NCI-H510A (cell line): ENCODE measurements at places on chromosomes 2 and 18.

DNA sequence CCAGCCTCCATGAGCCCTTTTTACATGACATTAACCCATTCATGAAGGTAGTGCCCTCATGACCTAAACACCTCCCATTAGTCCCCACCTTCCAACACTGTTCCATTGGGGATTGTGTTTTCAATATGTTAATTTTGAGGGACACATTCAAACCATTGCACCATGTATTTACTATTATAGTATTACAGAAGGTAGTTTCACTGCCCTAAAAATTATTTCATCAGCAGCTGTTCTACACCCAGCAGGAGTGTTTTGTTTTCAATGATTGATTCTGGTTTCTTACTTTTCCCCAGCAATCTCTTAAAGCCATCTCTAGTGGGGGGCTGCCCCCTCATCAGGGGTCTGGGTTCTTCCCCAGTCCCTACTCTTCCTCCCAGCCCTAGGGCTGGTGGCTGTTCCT lies 71.9 kb downstream of the CERS6 start:
- DNase-seq, result no peak

- peak; percentile 62 for DNase-seq
These were observed 265.9 kb downstream of the SETBP1 start for GRCh38 chr18:44946529-44947113.

DNA sequence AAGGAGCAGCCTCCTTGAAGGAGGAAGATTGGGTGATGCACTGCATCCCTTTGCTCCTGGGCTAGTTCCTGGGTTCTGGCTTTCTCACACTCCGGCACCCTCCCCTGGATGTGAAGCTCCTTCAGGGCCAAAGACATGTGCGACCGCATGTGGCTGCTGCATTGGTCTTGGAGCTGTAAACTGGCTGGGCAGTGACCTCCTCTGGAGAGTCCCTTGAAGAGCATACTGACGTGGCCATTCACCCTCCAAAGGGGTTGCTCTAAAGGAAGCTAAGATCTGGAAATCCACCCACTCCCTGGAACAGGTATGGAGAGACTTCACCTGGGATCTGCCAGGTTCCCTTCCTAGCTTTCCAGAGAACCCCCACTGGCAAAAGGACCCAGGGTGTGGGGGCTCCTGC lies 62.1 kb downstream of the TMEM17 start:
- DNase-seq, result no peak

- DNase-seq, result no peak
These were observed 83.6 kb downstream of the FHOD3 start for GRCh38 chr18:36381075-36381474.

DNA sequence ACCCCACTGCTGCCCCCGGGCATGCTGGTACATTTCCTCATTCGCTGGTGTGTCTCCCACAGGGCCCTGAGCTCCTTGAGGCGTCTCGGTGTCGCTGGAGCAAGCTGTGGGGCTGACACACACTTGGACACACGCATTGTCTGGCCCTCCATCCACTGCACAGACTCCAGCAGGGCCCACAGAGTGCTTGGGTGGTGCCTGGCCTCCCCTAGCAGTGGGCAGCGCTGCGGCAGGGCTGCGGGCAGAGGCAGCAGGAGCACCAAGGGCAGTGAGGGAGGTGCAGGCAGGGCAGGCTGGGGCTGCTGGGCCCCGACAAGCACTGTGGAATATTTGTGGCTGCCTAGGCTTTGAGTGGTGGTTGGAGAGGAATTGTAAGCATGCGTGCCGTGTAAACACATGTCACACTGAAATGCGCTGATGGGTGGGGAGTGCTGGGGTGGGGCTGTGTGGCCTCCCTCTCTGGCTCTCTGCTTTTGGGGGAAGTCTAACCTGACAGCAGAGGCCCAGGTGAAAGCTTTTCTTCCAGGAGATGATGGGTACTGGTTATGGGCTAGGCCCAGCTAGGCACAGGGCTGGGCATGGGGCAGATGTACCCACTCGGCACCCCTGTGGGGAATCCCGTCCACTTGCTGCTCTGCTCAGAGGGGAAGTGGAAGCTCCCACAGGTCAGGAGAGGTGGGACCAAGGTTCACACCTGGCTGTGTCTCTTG lies 55.5 kb upstream of the HS6ST1 start:
- no peak for DNase-seq

- peak; percentile 68 for DNase-seq
These were observed 62.3 kb downstream of the TNS1 start for GRCh38 chr2:217940261-217941220.

DNA sequence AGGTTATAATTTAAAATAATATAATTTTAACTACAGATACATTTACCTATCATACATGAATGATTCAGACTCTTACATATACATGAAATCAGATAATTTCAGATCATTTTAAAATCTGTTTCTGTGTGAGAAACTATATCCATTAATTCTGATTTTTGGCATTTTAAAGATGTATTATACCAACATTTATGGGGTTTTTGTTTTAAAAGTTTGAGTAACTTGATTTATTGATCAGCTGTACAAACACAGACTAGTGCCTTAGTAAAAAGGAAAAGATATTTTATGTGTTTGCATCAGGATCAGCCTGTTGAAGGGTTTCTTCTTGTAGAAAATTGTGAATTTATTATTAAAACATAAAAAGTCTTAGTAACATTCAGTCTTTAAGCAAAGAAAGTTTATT lies 59.9 kb downstream of the KIAA1328 start:
- no peak for DNase-seq

GRCh38 chr2:61015976-61016375 lies 1.5 kb upstream of the PEX13 start:
- DNase-seq, result no peak

- no peak for DNase-seq
These were observed 202.0 kb downstream of the GLI2 start for GRCh38 chr2:120937686-120938044.

DNA sequence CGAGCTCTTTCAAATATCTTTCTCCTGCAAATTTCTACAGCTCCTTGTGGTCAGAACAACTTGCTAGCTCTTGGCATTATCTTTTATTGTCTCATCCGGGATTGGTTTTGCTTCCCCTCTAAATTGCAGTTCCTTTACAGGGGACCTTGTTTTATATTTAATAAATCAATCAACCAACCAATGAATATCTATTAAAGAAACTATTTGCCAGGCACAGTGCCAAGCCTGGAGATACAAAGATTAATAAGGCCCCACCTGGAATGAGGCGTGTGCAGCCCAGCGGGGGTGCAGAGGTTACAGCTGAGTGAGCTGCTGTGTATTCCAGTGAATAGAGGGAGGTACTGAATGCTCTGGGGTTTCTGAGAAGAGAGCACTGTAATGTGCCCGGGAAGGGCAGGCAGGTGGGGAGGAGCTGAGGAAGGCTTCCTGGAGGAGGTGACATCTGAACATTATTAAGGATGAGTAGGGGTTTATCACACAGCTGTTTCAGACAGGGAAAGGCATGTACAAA lies 51.8 kb downstream of the LIPG start:
- no peak for DNase-seq

DNA sequence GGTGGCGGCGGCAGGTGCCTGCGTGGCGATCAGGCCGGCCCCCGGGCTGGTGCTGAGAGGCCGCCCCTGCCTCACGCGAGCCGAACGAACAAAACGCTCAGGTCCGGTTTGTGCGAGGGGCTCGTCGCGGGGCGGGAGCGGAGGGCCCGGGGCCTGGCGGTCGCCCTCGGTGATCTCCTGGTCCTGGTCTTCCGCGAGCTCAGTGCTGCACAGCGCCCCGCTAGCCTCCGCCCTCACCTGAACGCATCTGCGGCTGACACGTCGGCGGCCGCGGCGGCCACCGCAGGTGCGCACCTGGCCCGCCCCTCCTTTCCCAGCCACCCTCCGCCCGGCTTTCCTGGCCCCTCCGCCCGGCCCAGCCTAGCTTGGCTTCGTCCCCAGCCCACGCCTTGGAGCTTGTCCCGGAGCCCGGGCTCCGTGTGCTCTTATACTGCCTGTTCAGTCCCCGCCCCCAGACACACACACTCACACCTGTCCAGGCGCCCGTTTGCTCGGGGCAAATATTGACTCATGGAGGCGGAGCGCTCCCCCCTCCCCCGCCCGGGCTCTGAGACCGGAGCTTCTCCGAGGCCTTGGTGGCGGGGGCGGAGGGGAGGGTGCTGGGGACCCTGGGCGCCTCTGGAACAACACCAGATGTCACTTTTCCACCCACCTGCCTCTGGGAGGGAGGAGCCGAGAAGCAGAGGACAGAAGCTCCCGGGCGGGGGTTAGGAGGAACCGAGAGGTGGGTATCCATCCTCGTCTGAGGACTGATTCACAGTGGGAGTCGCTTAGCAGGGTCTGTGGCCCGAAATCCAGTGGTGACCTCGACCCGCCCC lies 8.6 kb upstream of the CRYBA2 start:
- DNase-seq, result peak; percentile 98

DNA sequence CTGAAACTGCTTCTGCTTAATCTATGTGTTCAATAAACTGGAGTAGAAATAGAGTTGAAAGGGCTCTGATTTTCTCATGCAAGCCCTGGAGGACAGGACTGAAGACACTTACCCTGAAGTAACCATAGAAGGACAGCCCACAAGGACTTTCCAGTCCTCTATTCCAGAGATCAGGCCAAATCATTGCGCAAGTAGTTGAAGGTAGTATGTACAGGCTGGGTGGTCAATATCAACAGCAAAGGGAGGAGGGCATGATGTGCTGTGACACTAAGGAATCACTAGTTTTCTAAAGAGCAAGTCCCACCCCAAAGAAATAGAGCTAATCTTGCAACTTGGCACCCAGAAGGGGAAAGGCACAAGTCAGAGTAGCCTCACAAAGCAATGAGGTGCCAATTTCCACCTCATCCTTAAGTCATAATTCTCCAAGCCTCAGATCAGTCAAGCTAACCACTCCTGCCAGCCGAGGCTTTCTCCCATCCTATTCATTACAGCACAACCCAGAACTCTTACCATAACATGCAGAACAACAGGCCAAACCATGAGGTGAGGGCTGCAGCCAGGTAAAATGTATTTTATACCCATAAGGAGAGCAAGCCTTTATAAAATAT lies 533.5 kb downstream of the TNS1 start:
- DNase-seq, result no peak

DNA sequence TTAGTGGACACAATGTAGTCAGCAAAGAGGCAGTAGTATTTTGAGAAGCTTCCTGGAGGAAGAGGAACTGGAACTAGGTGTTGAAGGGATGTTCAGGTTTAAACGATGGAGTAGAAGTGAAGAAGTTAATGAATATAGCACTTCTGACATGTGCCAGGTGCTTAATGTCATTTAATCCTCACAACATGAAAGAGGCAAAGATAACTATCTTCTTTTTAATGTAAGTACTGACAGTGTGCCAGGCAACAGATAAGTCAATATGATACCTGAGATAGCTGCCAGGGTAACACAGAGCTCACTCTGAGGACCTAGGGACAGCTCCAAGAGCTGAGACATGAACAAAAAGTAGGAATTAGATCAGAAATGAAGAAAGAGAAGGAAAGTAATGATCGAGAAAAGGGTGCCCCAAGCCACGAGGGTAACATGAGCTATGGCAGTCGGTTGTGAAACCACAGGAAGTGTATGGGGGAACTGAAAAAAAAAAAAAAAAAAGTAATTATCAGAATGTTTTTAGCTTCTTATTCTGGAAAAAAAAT lies 140.7 kb downstream of the RNF144A start:
- DNase-seq, result peak; percentile 5

GRCh38 chr2:228876276-228876675 lies 394.8 kb downstream of the PID1 start:
- no peak for DNase-seq

DNA sequence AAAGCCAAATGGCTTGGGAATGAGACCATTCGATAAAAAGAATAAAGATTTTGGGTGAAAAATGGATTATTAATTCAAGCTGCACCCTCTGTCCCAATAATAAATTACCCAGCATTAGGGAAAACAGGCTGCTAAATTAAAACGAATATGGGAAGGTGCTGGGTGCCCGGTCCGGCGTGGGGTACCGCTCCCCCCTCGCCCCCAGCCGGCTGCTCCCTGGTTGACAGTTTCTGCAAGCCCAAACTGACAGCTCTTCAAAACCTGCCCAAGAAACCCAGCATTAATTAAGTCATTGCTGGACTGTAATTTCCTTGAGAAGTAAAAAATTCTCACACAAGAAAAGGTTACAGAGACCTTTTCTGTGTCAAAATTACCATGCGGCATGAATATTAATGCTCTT lies 98.6 kb downstream of the PTGR3 start:
- DNase-seq, result no peak

GRCh38 chr2:8569332-8569930 lies 112.4 kb upstream of the ID2 start:
- no peak for DNase-seq

DNA sequence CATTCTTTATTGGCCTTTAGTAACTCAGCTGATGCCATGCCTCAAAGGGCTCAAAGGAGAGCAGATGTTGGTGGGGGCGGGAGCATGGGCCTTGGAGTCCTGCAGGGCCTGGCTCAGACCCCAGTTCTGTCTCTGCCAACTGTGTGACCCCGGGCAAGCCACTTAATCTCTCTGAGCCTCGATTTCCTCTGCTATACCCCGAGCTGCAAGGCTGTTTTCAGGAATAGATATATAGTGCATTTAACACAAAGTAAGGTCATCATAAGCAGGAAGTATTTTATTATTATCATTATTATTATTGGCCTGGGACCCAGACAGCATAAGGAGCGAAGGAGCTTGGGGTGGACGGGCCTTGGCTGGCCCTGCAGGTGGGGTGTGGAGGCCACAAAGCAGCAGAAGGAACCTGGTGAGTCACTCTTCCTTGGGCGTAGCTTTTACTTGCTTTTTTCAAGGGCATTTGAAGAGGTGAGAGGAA lies 162.7 kb downstream of the INHBB start:
- no peak for DNase-seq

- no peak for DNase-seq
These were observed 35.8 kb upstream of the GLS start for GRCh38 chr2:190844700-190845401.

DNA sequence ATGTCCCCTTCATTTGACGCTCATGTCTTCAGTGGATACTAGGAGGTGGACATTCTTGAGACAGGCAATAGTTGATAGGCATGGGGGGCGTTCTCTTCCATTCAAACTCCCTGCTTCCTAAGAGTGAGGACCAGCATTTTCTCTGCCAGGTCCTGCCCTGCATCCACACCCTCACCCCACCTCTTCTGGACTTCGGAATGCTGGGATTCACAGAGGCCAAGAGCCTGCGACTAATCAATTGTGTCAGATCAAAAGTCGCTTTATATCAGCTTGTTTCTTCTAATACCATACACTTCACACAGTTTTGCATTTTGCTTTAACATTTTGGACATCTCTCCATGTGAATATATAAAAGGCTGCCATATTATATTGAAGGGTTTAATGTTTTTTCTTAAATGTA lies 210.7 kb downstream of the CCDC102B start:
- DNase-seq, result no peak
